ENCODE measurements at places on chromosomes 11 and 22. TPM values are rescaled to one million over a fixed set of nuclear protein-coding genes. Genes with fewer than 3 reads are reported as not detected.

DNA sequence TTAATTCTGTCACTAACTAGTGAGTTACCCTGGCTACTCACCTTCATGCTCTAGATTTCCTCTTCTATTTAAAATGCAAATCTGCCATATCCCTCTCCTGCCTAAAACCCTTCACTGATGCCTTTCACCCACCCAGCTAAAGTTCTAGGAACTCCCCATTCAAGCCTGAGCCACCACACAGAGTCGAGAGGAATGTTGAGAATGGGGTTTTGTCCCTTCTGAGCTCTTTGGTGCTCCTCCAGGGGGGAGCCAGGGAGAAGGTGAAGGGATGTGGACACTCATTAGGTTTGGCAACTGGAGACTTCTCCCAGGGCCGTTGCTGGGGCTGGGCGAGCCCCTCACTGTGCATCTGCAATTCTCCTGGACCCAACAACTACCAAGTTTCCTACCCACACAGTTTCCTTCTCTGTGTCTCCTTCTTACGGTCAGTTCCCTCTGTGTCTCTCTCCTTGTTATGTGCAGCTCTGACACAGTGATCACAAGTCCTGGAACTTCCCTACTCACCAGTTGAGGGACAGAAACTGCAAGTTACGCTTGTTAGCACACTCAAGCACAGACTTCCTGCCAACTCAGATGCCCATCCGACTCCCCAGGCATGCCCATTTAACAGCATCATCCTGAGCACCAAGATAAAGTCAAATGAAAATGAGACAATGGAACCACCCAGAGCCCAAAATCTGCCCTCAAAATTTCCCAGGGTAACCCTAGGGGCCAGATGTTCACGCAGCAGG, 6.5 kb upstream of the IL10RA start:
- peak overlapping the region; percentile 60 for H3K4me3 ChIP-seq
- peak overlapping the region; percentile 96 for H3K27ac ChIP-seq
- peaks cover 73% of the 10 kb centered on the region for H3K4me1 ChIP-seq
- DNase-seq = peak; percentile 65
- no peaks in the 10 kb centered on the region for H3K27me3 ChIP-seq

- no peaks in the 10 kb centered on the region for H3K4me1 ChIP-seq
- H3K36me3 ChIP-seq = no peaks in the 10 kb centered on the region
- no peak for DNase-seq
- no peak overlapping the region for H3K4me3 ChIP-seq
- peaks cover 13% of the 10 kb centered on the region for H3K27me3 ChIP-seq
- H3K27ac ChIP-seq = no peak overlapping the region
Measured at GRCh38 chr11:6889835-6890234, 2.5 kb downstream of the OR2D2 start.

DNA sequence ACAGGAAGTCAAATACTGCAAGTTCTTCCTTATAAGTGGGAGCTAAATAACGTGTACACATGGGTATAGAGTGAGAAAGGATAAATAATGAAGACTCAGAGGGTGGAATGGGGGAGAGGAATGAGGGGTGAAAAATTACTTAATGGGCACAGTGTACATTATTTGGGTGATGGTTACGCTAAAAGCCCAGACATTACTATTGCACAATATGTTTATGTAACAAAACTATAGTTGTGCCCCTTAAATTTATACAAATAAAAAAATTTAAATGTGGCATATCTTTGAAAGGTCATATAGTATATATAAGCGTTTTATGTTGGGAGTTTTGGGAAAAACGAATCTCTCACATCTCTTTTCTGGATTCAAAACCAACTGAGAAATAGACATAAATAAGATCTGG, 96.1 kb downstream of the KIF18A start:
- H3K36me3 ChIP-seq = no peaks in the 10 kb centered on the region
- no peak for DNase-seq
- peak overlapping the region; percentile 62 for H3K27ac ChIP-seq
- H3K4me1 ChIP-seq = no peaks in the 10 kb centered on the region
- no peaks in the 10 kb centered on the region for H3K27me3 ChIP-seq

GRCh38 chr22:48135592-48135991, 1373.1 kb downstream of the TBC1D22A start:
- no peaks in the 10 kb centered on the region for H3K36me3 ChIP-seq
- no peak for DNase-seq
- peaks cover 7% of the 10 kb centered on the region for H3K27me3 ChIP-seq
- H3K27ac ChIP-seq = no peak overlapping the region
- H3K4me3 ChIP-seq = no peak overlapping the region

DNA sequence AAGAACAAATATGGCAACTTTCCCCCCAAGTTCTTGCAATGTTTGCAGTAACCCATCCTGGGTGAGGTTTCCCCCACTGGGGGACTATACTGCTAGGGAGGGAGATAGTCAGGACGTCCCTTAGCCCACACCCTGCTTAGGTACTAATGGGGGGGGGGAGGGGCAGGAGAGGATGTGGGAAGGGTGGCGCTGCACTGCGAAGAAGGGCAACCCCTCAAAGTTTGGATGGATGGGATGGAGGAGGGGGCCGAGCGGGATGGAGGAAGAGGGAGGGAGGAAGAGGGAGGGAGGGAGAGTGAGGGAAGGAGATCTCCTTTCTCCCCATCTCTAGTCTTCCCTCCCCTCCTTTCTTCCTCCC, 100.6 kb upstream of the HSD17B12 start:
- peaks cover 87% of the 10 kb centered on the region for H3K27me3 ChIP-seq
- DNase-seq = no peak
- peaks cover 64% of the 10 kb centered on the region for H3K4me1 ChIP-seq
- no peak overlapping the region for H3K27ac ChIP-seq
- H3K36me3 ChIP-seq = no peaks in the 10 kb centered on the region

- no peak for DNase-seq
- H3K36me3 ChIP-seq = peaks cover 4% of the 10 kb centered on the region
- no peak overlapping the region for H3K27ac ChIP-seq
- no peaks in the 10 kb centered on the region for H3K4me1 ChIP-seq
- H3K4me3 ChIP-seq = no peak overlapping the region
Measured at GRCh38 chr11:110818032-110818687, 105.9 kb upstream of the ARHGAP20 start.

- peaks cover 13% of the 10 kb centered on the region for H3K36me3 ChIP-seq
- H3K4me3 ChIP-seq = no peak overlapping the region
- H3K4me1 ChIP-seq = no peaks in the 10 kb centered on the region
- H3K27ac ChIP-seq = no peak overlapping the region
- peaks cover 14% of the 10 kb centered on the region for H3K27me3 ChIP-seq
Measured at GRCh38 chr22:20661473-20661872, 112.4 kb upstream of the SERPIND1 start.

GRCh38 chr11:2434506-2435255, 9.6 kb downstream of the TRPM5 start:
- no peak overlapping the region for H3K27ac ChIP-seq
- no peak overlapping the region for H3K4me3 ChIP-seq
- no peaks in the 10 kb centered on the region for H3K36me3 ChIP-seq
- no peaks in the 10 kb centered on the region for H3K4me1 ChIP-seq

DNA sequence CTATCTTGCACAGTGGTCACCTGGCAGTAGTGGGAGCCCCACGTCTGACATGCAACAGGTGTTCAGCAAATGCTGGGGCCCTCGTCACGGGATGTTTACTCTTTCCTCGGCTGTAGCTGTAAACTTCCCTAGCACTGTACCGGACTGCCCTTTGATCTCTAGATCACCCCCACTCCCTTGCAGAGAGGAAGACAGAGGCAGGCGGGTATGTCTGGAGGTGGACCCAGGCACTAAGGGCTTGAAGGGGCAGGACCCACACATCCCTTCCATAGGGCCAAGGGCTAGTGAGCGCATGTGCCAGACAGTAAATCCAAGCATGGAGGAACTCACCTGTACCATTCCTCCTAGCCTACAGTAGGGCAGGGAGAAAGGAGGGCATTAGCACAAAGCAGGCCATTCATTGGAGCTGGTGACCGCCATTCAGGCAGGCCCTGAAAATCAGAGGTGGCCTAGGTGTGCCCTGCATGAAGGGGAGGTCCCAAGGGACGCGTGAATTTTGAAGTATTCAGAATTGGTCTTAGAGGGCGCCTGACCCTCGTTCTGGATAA, 1.9 kb upstream of the SMTN start:
- no peaks in the 10 kb centered on the region for H3K27me3 ChIP-seq
- H3K36me3 ChIP-seq = no peaks in the 10 kb centered on the region
- no peak for DNase-seq
- H3K4me1 ChIP-seq = peaks cover 32% of the 10 kb centered on the region

DNA sequence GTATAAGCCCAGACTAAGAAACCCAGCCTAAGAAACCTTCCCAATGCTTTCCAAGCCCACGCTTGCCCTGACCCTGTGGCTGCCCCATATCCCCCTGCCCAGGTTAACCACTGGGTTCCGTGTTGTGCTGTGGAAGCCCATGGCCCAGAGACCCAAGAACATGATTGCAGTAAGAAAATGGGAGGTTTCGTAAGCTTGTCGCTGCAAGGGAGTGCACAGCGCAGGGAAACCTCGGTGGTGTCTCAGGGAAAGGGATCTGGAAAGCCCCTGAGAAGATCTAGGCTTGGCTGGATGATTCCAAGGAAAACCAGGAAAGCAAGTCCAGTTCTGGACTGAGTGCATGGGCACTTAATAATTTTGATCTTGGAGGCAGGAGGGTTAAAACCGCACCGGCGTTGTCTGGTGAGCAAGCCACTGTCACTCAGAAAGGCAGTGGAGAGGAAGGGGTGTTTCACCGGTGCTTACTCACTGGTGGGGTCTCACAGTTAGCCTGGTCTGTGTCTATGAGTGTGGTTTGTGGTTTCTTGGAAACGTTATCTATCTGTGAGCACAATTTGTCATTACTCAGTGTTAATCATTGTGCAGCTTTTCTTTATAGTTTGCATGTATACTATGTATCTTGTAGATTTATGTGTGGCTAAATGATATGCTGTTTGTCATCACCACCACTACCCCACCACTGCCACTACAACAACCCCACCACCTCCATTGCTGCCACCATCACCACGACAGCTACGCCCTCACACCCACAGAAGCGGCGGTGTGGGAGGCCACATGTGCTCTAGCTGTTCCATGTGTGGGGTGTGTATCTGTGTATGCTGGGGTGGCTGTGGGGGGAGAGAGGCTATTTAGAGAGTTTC, 53.3 kb upstream of the PRDM11 start:
- DNase-seq = no peak
- peak overlapping the region; percentile 19 for H3K27ac ChIP-seq
- H3K36me3 ChIP-seq = no peaks in the 10 kb centered on the region
- peaks cover 3% of the 10 kb centered on the region for H3K27me3 ChIP-seq

DNA sequence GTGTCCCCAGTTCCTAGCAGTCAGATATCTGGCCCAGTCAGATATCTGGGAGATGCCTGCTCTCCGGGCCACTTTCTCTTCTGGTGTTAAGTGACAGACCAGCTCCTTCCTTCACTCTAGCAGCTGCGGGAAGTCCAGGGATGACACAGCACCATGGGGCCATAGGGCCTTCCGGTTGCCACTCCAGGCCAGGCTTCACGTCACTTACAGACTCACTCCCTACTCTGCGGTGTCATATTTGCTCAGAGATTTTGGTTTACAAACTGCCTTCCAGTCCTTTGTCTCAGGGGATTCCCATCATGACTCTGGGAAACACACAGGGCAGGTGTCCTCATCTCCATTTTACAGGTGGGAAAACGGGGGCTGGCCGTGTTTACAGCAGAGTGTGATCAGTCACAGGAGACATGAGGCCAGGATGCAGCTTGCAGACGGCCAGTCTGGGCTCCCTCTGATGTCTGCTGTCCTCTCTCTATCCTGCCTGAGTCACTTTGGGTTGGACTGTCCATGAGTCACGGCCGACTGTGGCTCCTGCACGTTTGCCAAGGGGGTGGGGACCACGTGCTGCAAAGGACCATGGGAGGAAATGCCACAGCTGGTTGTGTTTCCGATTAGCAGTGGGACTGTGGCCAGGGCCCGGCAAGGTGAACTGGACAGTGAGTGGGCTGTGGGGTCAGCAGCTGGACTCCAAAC, 8.2 kb upstream of the TBC1D22A start:
- H3K27me3 ChIP-seq = peaks cover 24% of the 10 kb centered on the region
- H3K4me3 ChIP-seq = no peak overlapping the region
- H3K36me3 ChIP-seq = peaks cover 7% of the 10 kb centered on the region

DNA sequence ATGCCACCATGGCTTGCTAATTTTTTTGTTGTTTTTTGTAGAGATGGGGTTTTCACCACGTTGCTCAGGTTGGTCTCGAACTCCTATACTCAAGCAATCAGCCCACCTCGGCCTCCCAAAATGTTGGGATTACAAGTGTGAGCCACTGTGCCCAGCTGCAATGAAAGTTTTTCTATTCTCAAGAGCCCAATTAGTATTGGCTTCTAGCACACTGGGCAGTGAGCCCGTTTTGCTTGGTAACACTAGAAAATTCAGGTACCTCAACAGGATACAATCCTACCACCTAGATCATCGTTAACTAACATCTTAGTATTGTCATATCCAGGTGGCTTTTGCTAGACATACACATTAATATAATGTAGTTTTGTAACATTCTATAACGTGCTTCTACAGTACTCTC, 19.0 kb downstream of the SEC14L3 start:
- H3K27me3 ChIP-seq = peaks cover 11% of the 10 kb centered on the region
- H3K4me3 ChIP-seq = no peak overlapping the region
- no peak overlapping the region for H3K27ac ChIP-seq
- H3K36me3 ChIP-seq = no peaks in the 10 kb centered on the region
- H3K4me1 ChIP-seq = no peaks in the 10 kb centered on the region
- no peak for DNase-seq

- H3K27me3 ChIP-seq = peaks cover 20% of the 10 kb centered on the region
- H3K27ac ChIP-seq = no peak overlapping the region
Measured at GRCh38 chr22:37601540-37602442, 6.8 kb upstream of the GGA1 start.

GRCh38 chr22:30474121-30474520, 2.3 kb upstream of the SEC14L3 start:
- H3K27ac ChIP-seq = no peak overlapping the region
- H3K27me3 ChIP-seq = peaks cover 53% of the 10 kb centered on the region
- H3K4me1 ChIP-seq = no peaks in the 10 kb centered on the region
- H3K36me3 ChIP-seq = no peaks in the 10 kb centered on the region
- no peak for DNase-seq

DNA sequence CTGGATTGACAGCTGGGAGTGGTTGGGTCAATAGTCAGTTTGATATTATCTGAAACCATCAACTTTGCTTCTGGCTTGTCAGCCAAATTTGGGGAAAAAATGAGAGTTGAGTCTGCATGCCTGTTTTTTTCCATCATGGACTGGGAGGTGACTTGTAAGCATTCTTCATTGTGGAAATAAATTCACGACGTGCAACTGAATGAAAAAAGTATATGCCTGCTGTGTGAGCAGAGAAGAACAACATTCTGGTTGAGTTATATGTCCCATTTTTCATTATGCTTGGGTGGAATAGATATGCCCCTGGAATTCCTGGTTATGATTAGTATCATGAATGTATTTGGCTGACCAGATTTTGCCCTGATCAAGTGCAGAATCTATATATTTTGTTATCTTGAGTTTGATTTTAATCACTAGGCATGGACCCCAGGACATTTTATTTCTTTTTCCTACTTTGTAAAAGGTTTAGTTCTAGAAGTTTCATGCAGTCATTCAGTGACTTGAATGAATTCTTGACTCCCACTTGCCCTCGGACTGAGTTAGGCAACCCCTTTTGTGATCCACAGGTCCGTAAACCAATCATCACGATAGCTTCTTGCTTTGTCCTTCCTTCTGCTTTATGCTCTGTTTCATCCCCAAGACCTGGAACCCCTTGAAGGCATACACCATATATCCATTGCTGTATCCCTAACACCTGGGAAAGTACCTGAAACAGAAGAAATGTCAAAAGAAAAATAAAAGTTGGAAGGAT, 205.8 kb downstream of the NAV2 start:
- peaks cover 5% of the 10 kb centered on the region for H3K36me3 ChIP-seq
- no peak for DNase-seq
- peaks cover 58% of the 10 kb centered on the region for H3K27me3 ChIP-seq
- no peak overlapping the region for H3K27ac ChIP-seq
- no peak overlapping the region for H3K4me3 ChIP-seq
- no peaks in the 10 kb centered on the region for H3K4me1 ChIP-seq

The ADAMTS15 gene
- not detected for polyA plus RNA-seq

The TTC9C gene
- polyA plus RNA-seq = 19.9 TPM

The SMTNL1 gene
- not detected for polyA plus RNA-seq

The APOA5 gene
- not detected for polyA plus RNA-seq

The MRGPRG gene
- polyA plus RNA-seq = not detected

The GAB4 gene
- polyA plus RNA-seq = not detected

The DDI1 gene
- polyA plus RNA-seq = not detected

Measured in naive B cell (primary cell).